Activated T-cell treated with anti-CD3 and anti-CD28 coated beads, Interleukin-2, amount 50 U/mL, for 24 hours (primary cell): ENCODE measurements at places on chromosomes 3 and 15.

DNA sequence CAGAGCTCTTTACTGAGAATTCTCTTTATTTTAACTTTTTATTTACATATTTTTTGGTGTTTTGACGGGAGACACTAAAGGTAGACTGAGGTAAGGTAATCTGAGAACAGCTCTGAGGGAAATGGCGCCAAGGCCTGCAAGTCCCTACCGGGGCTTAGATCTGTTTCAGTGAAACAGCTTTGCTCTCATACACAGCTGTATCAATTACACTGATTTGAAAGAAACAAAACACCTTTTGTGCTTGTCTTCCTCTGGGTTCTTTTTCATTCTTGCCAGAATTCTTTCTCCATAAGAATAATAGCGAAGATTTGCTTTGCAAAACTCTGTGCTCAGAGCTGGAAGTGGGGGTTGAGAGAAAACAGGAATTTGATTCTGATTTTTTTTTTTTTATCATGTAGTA lies 79.5 kb upstream of the PEX5L start:
- no peaks in the 10 kb centered on the region for H3K36me3 ChIP-seq
- no peak for DNase-seq
- H3K27ac ChIP-seq = no peak overlapping the region
- no peak overlapping the region for H3K4me3 ChIP-seq
- no peaks in the 10 kb centered on the region for H3K4me1 ChIP-seq

DNA sequence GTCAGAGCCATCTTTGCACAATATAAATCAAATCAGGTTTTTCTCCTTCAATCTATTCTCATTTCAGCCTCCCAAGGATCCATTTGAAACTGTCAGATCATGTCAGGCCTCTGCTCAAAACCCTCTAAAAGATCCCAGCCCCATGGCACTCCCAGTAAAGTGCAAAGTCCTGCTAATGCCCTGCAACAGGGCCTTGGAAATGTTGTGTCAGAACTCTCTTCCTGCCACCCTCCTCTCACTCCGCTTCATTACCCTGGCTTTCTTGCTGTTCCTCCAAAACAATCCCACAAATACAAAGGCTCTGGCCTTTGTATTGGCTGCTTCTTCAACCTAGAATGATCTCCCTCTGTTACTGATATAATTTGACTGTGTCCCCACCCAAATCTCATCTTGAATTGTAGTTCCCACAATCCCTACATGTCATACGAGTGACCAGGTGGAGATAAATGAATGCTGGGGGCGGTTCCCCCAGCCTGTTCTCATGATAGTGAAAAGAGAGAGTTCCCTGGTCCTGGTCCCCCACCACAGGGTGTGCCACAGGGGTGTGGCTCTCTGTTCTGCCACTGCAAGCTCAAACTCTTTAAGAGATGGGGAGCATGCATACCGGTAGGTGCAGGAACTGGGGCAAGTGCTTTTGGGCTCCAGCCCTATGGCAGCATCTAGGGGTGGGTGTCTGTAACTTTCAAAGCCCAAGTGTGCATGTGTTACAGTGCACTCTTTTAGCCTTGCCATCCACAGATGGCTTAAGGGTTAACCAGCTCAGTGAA lies 22.9 kb upstream of the TRA2B start:
- no peak overlapping the region for H3K4me3 ChIP-seq
- H3K27me3 ChIP-seq = no peaks in the 10 kb centered on the region
- no peak for DNase-seq
- H3K27ac ChIP-seq = no peak overlapping the region
- peaks cover 5% of the 10 kb centered on the region for H3K4me1 ChIP-seq
- H3K36me3 ChIP-seq = peaks cover 2% of the 10 kb centered on the region

- H3K27ac ChIP-seq = no peak overlapping the region
- H3K27me3 ChIP-seq = peaks cover 26% of the 10 kb centered on the region
- no peak overlapping the region for H3K4me3 ChIP-seq
- no peaks in the 10 kb centered on the region for H3K36me3 ChIP-seq
Observed at GRCh38 chr15:101521591-101521990, 32.1 kb upstream of the PCSK6 start.

GRCh38 chr3:146189519-146190173 lies 28.7 kb upstream of the PLOD2 start:
- H3K36me3 ChIP-seq = no peaks in the 10 kb centered on the region
- peak; percentile 31 for DNase-seq
- no peaks in the 10 kb centered on the region for H3K4me1 ChIP-seq
- H3K4me3 ChIP-seq = no peak overlapping the region
- H3K27ac ChIP-seq = no peak overlapping the region

DNA sequence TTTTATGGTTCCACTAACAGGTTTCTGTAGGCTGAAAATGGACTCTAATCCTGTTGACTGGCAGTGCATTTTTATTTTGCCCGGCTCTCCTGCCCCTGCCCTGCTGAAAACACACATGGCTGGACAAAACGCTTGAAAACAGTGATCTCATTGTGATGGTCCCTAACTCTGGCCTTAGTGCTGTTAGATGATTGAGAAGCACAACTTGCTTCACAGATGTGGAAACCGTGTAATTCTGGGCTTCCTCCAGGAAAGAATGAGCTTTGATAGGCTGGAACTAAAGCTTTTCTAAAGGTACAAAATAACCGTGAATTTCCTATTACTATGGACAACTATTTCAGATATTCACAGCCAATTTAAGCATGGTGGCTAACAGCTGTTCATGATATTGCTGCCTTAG lies 121.4 kb downstream of the VGLL3 start:
- no peak overlapping the region for H3K27ac ChIP-seq
- no peak overlapping the region for H3K4me3 ChIP-seq
- no peaks in the 10 kb centered on the region for H3K36me3 ChIP-seq
- H3K27me3 ChIP-seq = no peaks in the 10 kb centered on the region
- DNase-seq = no peak

DNA sequence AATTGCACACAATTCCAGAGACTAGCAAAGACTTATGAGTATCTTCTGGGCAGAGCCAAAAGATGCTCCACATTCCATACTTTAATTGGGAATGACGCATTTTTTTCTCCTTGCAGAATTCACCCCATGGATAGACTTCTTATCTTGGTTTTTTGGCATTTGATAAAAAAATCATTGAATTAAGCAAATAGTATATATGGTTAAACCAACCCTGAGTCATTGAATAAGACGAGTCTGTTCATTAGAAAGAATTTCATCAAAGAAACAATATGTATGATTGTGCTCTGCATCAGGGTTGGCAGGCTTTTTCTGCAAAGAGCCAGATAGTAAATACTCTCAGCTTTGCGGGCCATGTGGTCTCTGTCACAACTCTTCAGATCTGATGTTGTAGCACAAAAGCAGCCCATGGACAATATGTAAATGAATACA lies 9.2 kb upstream of the PDZRN3 start:
- no peaks in the 10 kb centered on the region for H3K4me1 ChIP-seq
- no peak overlapping the region for H3K27ac ChIP-seq
- H3K36me3 ChIP-seq = no peaks in the 10 kb centered on the region
- no peaks in the 10 kb centered on the region for H3K27me3 ChIP-seq
- H3K4me3 ChIP-seq = no peak overlapping the region

DNA sequence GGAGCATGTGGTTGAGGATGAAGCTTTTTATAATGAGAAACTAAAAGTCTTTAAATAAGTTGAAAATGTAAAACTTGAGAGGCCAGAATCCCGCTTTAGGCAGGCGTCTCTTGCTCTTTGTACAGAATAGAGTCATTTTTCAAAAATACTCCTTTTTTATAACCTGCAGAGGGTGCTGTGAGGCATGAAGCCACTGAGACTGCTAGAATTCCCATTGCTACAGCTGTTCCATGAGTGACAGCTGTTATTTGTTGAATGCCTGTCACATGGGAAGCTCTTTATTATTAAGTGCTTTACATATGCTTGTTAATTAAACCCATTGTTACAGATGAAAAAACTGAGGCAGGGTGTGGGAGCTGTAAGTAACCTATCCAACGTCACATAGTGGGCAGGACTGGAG lies 18.5 kb downstream of the MINAR1 start:
- DNase-seq = no peak
- no peaks in the 10 kb centered on the region for H3K36me3 ChIP-seq
- no peak overlapping the region for H3K27ac ChIP-seq
- H3K4me1 ChIP-seq = no peaks in the 10 kb centered on the region

DNA sequence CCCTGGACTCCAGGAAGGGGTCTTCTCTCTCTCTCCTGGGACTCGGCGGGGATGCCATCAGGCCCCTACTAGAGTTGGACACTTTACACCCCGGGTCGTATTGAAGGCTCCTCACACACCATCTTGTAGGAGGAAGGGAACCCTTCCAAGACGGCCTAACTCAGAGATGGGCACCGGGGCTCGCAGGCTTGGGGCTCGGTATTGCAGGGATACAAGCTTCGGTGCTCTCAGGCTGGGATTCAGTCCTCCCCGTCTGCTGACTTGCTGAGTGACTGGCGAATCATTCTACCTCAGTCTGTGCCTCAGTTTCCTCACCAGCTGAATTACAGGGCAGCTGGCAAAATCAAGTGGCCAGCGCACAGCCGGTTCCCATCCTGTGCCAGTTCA lies 419 bp upstream of the CALML4 start:
- H3K4me1 ChIP-seq = peaks cover 41% of the 10 kb centered on the region
- no peak overlapping the region for H3K27ac ChIP-seq
- no peak overlapping the region for H3K4me3 ChIP-seq
- no peaks in the 10 kb centered on the region for H3K27me3 ChIP-seq
- peaks cover 53% of the 10 kb centered on the region for H3K36me3 ChIP-seq
- DNase-seq = no peak

DNA sequence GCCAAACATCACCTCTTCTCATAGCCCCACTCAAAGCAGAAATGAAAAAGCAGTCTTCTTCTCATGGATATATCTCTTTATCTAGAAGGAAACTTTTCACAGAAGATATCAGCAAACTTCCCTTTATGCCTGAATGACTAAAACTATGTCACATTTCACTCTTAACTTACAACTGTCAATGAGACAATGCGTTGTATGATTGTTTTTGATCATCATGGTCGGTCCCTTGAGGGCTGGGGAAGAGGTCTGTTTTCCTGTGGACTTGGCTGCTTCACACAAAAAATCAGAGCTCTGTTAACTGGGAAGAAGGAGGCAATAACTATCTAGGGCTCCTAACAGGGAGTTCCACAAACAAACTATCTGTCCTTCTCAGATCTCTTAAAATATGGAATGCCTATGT lies 5.1 kb downstream of the NLGN1 start:
- H3K36me3 ChIP-seq = no peaks in the 10 kb centered on the region
- H3K27me3 ChIP-seq = peaks cover 36% of the 10 kb centered on the region
- H3K27ac ChIP-seq = no peak overlapping the region
- H3K4me1 ChIP-seq = peaks cover 5% of the 10 kb centered on the region
- DNase-seq = no peak

- H3K4me1 ChIP-seq = peaks cover 17% of the 10 kb centered on the region
- no peaks in the 10 kb centered on the region for H3K36me3 ChIP-seq
- peaks cover 77% of the 10 kb centered on the region for H3K27me3 ChIP-seq
- H3K27ac ChIP-seq = no peak overlapping the region
- no peak for DNase-seq
Observed at GRCh38 chr3:179454887-179455286, 3.6 kb upstream of the GNB4 start.

DNA sequence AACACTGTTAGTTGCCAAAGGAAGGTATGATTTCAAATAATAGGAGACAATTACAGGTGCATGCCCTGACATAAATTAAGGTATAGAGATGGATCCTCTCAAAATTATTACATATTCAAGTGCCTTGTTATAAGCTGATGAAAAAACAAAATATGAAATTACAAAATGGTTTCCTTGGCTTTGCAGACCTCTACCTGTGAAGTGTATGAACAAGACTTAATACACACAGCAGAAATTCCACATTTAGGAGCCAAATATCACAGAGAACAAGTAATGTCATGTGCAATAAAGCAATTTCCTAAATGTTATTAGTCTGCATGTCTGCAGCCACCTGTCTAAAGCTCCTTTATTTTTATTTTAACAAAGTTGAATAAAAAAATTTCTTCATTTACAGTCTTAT lies 151.5 kb downstream of the ALCAM start:
- H3K36me3 ChIP-seq = no peaks in the 10 kb centered on the region
- peaks cover 3% of the 10 kb centered on the region for H3K4me1 ChIP-seq
- H3K27ac ChIP-seq = no peak overlapping the region
- no peak overlapping the region for H3K4me3 ChIP-seq

GRCh38 chr3:79154865-79155264 lies 612.9 kb downstream of the ROBO1 start:
- H3K4me3 ChIP-seq = no peak overlapping the region
- H3K27ac ChIP-seq = no peak overlapping the region
- no peaks in the 10 kb centered on the region for H3K36me3 ChIP-seq
- no peaks in the 10 kb centered on the region for H3K4me1 ChIP-seq
- no peak for DNase-seq

DNA sequence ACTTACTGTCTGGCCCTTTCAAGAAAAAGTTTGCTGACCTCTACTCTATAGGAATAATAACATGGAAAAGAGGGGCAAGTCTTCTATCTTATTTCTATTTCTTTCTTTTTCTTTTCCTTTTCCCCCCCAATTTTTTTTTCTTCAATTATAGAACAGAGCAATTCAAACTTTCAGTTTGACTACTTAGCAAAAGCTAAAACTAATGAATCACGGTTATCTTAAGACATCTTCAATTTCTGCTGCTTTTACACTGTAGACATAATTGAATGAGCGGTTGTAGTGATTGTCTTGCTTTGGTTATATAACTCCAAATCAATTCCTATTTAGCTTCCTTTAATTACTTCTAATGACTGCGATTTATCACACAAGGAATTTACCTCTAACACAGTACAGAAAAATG lies 74.3 kb upstream of the P2RY1 start:
- no peaks in the 10 kb centered on the region for H3K27me3 ChIP-seq
- H3K36me3 ChIP-seq = no peaks in the 10 kb centered on the region
- H3K4me3 ChIP-seq = no peak overlapping the region

DNA sequence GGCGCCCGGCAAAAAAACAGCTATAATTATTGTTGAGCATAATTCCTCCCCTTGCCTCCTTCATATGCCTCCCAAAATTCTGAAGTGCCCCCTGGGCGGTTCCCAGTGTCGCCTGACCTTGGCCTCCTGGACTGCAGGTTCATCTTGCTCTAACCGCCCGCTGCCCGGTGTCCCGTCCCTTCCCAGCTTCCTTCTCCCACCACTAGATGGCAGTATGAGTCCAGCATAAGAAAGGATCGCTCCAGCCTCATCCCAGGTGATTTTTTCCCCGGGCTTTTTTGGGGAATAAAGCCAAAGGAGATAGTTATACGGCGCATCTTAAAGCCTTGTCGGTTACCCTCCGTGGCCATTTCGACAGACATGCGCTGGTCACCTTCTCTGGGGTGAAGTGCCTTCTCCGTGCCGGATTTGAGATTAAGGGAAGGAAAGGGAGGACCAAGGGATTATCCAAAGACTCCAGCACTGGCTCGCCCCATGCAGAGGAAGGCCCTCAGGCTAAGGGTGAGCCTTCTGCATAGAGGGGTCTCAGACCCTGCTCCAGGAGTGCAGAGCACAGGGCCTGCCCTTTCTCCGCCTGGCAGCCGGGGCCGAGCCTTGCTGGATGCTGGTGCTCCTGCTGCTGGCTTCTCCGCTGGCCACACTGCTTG lies 45.8 kb upstream of the TRA2B start:
- H3K27me3 ChIP-seq = peaks cover 19% of the 10 kb centered on the region
- peaks cover 7% of the 10 kb centered on the region for H3K4me1 ChIP-seq
- peak; percentile 70 for DNase-seq

DNA sequence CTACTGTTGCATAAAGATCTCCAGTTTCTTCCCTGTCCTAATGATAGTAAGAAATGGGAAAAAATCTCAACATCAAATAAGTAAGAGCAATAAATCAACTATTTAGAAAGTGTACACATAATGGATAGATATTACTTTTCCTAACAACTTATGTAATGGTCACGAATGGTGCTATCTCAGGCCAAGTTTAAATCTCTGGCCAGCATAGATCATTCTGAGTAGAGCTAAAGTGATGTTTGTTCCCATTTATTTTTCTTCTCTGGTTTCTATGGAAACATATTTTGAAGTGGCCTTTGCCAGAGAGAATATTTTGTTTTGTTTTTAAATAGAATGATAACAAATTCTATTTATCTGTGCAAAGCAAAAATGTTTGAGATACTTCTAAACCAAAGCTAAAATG lies 249.7 kb upstream of the TTC14 start:
- no peak overlapping the region for H3K27ac ChIP-seq
- H3K4me1 ChIP-seq = no peaks in the 10 kb centered on the region
- no peak for DNase-seq
- no peaks in the 10 kb centered on the region for H3K27me3 ChIP-seq
